ENCODE measurements at places on chromosomes 6 and 20.

DNA sequence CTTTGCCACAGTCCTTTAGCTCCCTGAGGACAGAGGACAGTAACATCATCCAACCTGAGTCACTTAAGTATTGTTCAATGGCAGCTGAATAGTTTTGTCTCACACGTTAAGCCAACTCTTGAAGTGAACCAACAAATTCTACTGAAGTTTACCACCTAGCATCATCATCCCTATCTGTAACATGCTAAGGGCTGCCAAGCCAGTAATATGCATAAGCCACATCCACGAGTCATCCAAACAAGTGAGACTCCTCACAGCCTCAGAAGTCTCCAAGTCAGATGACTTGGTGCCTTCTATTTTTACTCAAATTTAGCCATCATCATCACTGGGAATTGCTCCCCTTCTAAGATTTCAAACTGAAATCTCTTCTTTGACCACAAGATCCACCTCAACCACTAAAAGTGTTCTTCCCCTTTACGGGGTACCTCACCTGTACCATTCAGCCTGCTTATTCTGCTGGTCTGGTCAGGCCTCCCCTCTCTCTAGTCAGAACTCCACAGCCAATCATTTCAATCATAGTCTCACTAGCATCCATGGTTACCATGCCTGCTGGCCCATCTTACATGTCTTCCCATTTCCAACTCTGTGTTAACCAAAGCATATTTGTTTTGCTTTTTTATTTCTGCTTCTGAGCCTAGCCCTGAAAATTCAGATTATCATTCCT is 73.7 kb downstream of the DTNBP1 start:
- peak; percentile 46 for DNase-seq

DNA sequence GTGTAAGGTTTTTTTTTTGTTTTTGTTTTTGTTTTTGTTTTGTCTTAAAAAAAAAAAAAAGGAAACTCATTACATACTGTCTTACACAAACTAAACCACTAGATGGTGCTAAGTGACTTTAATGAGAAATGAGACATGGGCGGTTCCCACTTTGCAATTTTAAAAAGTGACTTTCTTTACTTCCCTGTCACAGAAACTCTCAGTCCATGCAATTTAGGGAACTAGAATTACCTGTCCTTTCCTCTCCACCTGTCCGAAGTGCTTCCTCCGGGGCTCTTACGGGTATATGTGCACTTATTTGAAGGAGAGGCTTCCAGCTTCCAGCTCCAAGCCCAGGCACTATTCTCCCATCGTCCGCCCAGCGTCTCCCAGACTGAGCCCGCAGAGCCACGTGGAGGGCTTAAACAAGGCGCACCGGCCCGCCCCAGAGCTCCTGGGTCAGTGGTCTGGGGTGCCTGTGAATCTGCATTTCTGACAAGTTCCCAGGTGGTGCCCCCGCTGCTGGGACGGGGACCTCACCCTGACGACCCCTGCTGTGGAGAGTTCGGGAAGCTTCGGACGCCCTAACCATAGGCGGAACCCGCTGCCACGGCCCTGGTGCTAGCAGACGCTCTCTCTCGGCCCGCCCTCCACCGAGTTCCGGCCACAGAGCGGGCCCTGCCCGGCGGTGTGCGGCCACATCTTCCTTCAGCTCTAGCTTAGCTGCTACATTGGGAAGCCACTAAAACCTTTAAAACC is 26.1 kb downstream of the BFSP1 start:
- DNase-seq: peak; percentile 73

DNA sequence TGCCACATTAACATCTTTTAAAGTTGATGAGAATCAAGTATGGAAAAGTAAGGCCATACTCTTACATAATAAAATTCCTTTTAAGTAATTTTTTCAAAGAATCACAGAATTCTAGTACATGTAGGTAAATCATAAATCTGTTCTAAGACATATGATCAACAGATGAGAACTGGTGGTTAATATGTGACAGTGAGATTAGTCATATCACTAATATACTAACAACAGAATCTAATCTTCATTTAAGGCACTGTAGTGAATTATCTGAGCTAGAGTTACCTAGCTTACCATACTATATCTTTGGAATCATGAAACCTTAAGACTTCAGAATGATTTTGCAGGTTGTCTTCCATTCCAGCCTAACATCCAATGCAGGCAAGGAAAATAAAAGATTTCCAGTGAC is 11.6 kb downstream of the PLN start:
- DNase-seq: no peak

GRCh38 chr6:167703781-167704180 is 122.9 kb upstream of the AFDN start:
- no peak for DNase-seq

- DNase-seq: no peak
These were observed 254.5 kb downstream of the TMEM242 start for GRCh38 chr6:157068691-157069324.

DNA sequence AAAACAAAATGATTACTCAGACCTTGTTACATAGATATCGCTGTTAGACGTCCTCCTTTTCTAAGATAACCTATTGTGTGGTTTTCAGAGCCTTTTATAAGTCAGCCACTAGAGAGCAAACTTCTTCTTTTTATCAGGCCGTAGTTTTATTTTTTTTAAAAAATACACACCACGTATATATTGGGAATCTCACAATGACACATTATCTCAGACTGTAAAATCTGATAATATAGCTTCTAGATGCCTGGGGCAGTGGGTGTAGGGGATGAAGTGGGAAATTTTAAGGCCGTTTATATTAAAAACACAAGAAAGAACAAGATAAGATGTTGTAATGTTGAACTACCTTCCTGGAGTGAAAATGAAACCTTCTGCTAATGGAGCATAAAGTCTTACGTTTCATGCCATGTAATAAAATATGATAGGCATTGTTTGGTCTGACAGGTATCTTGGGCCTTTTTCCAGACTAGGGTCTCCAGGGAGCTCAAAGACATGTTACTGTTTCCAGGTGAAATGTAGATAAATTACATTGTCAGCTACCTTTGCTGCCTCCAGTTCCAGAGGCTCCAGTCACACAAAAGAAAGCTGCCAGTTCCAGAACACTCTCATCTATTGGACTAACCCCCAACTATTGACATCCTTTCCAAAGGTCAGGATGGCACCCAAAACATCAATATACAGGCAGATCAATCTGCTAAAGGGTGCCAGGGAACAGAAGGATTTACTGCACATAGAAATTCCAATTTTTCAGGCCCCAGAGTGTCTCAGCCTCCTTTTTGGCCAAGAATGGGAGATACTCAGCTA is 130.2 kb upstream of the AKIRIN2 start:
- DNase-seq: peak; percentile 4

DNA sequence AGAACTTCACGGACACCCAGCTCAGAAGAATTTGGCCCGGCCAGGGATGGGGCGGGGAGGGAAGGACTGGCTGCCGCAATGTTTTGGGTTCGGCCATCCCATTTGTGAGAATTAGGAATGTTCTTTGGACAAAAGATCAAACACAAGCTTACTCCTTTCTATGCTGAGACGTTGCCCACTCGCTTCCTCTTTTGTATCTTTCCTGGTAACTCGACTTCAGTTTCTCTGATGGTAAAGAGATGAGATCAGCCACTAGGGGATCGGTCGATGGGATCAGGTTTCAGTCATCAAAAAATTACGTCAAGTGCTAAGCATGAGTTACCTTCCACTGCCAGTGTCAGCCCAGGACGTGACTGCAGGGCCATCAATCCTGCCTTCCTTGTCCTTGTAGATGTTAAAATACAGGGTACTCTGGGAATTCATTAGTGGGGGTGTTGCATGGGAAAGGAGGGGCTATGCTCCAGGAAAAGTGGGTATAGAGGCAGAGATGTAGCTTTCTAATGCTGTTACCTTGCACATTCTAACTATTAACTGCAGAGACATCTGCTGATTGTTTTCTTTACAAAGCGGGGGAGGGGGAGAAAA is 190.2 kb downstream of the TSHZ2 start:
- no peak for DNase-seq

DNA sequence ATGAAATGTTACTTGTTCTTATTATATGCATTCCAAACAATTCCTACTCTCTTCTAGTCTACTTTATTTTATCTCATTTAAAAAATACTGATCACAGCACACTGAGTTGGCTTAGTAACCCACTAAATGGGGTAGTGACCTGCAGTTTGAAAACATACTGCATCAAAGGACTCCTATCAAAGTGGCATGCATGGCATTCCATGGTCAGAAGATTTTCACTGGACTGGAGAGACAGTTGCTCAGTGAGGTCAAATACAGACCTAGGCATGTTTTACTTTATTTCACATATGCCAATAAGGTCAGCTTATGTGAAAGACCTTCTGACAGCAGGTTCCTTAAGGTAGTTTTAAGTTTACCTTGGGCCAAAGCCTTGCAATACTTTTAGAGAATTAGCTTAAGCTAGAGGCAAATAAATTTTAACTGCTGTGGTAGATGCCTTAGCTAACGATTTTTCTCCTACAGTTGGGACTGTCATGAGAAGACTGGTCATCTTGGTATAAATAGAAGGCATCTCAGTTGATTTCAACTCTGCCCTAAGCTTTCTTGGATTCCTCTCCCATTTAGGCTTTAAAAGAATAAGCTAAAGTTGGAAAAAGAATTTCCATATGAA is 35.1 kb downstream of the TPD52L1 start:
- DNase-seq: no peak

- peak; percentile 54 for DNase-seq
These were observed 3.1 kb upstream of the CCDC167 start for GRCh38 chr6:37502703-37503291.

Data from stimulated activated naive CD8-positive, alpha-beta T cell treated with anti-CD3 and anti-CD28 coated beads, Interleukin-15, amount 100 ng/mL, for 72 hours (primary cell).